ENCODE measurements at places on chromosomes 4 and X.
A peak's percentile ranks its signal among the peaks of the same experiment; 100 is the strongest.

DNA sequence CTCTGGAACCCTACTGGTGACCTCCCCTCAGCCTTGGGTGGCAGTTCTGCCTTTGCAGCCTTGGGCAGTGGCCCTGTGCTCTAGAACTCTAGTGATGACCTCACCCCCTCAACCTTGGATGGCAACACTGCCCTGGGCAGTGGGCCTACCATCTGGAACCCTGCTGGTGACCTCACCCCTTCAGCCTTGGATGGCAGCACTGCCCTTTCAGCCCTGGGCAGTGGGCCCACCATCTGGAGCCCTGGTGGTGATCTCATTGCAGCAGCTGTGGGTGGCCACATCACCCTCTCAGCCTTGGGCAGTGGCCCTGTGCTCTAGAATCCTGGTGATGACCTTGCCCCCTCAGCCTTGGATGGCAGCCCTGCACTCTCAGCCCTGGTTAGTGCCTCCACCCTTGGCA is 129.3 kb downstream of the RBMX2 start:
- no peak for DNase-seq

DNA sequence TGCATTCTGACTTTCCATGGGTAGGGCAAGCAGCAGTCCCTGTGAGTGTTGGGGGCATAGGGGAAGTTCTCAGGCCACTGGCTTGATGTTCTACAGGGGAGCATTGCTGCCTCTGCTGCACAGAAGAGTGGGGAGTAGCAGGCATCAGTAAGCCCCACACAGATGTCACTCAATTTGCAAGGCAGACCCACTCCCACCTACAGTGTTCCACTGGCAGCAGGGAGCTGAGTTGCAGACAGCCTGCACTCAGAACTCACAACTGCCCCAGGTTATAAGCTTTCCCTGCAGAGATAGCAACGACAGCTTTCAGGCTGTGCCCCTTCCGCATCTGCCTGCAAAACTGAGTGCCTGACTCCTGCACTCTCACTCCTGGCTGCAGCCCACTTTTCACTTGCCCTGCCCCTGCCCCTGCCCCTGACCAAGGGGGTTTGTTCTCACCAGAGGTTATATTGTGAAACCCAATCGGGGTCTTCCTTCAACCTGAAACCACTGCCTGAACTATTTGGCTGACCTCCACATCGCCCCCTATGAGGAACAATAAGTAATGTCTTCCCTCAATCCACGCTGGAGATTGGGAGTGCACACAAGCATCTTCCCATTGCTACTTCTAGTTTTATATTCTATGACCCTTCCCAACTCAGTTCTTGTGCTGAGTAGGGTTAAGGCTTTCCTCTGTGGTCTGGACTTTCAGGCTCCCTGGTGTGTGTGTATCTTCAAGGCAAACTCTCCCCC is 227.4 kb upstream of the CXorf51B start:
- no peak for DNase-seq

GRCh38 chr4:1310796-1311631 is 21.3 kb downstream of the MAEA start:
- no peak for DNase-seq

- no peak for DNase-seq
Observed at GRCh38 chrX:38558686-38559085, 2.7 kb upstream of the TSPAN7 start.

DNA sequence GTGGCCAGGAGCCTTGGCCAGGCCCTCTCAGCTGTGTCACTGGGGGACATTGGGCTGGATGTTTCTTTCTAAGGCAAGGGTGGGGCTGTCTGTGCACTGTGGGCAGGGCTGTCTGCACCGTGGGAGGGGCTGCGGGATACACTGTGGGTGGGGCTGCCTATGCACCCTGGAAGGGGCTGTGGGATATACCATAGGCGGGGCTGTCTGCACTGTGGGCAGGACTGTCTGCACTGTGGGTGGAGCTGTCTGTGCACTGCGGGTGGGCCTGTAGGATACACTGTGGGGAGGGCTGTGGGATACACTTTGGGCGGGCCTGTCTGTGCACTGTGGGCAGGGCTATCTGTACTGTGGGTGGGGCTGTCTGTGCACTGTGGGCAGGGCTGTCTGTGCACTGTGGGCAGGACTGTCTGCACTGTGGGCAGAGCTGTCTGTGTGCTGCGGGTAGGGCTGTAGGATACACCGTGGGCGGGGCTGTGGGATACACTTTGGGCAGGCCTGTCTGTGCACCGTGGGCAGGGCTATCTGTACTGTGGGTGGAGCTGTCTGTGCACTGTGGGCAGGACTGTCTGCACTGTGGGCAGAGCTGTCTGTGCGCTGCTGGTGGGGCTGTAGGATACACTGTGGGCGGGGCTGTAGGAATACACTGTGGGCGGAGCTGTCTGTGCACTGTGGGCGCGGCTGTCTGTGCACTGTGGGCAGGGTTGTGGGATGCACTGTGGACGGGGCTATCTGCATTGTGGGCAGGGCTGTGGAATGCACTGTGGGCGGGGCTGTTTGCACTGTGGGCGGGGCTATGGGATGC is 31.1 kb downstream of the ACOX3 start:
- DNase-seq: peak; percentile 44

DNA sequence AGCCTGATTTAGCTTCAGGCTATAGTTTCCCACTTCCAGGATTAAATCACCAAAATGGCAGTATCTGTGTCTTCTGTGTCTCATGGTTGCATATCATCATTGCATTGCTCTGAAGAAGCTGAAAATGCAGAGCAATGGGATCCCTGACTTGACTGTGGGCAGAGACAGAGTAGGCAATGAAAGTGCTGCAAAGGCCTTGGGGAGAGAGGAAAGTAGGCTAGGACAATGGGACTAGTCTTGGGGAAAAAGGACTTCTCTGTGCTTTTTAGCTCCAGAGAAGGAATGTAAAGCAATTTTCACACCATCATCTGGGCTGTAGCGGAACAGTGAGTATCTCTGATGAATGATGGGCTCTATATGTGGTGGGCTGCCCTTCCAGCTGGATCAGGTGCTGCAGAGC is 202.5 kb downstream of the LDB2 start:
- DNase-seq: no peak

DNA sequence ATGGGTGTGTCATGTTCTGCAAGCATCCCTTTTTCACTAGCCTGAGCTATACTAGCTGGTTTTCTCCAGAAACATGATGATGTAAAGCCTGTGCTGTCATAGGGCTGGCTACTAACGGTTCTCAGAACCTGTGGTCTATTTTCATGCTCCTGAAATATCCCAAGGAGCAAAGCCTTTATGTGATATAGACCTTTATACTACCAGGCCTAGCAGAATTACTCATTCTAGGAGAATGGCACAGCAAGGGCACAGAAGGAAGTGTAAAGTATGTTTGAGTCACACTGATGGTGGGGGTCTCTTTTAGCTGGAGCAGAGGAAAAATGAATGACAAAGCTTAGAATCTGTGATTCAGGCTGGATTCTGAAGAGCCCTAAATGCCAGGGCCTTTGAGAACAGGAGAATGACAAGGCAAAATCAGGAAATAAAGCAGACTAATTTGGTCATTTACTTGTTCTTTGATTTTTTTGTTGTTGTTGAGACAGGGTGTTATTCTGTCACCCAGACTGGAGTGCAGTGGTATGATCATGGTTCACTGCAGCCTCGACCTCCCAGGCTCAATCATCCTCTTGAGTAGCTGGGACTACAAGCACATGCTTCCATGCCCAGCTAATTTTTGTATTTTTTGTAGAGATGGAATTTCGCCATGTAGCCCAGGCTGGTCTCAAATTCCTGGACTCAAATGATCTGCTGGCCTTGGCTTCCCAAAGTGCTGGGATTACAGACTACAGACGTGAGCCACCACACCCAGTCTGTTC is 11.8 kb downstream of the TCEAL1 start:
- peak; percentile 74 for DNase-seq

DNA sequence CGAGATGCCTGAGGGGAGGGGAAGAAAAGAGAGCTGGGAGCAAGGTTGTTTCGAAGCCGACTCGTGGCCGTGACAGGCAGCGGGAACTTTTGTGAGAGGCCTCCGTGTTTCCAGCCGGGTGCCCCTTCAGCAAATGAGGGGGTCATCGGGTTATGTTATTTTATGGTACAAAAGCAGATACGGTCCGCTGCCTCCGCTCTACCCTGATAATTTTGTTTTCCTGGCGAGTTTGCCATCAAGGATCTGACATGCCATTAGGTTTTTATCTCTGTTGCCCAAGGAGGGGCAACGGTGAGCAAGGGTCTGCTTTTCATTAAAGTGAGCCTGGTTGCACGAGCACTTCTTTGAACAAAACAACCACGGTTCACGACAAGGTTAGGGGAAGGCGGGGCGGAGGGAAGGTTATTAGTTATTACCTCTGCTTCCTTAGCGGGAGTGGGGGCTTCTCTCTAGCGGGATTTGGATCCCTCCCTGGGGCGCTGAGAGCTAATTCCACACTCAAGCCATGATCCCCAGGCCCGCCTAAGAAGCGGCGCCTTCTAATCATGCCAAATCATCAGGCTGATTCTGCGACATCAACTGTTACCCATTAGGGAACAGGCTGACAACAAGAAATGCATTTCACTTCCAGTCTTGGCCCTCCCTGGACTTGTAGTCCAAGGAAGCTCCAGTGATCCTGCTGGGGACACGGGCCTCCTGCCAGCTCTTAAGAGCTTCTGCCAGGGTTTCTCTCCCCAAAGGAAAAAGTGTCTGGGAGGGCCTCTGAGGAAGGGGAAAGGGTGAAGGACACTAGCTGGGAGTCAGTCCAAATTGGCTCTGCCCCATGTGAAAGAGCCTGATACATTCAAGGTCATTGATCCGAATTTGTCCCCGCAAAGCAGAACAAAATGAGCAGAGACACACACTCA is 617.7 kb downstream of the MID1IP1 start:
- no peak for DNase-seq

DNA sequence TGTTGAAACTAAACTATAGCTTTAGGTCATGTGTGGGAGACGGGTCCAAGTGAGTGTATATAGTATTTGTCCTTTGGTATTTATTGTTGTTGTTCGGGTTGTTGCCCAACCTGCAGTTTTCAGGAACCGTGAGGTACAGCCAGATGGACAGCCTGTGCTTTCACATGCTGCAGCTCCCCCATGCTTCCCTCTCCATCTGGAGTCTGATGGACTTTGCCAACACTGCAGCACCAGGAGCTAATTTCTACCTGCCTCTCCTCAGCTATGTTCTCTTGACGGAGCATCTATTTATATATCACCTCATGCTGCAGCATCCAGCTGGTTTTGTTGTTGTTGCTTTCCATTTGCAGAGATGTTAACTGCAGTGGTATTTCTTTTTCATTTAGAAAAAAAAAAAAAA is 80.1 kb downstream of the TLL1 start:
- no peak for DNase-seq

DNA sequence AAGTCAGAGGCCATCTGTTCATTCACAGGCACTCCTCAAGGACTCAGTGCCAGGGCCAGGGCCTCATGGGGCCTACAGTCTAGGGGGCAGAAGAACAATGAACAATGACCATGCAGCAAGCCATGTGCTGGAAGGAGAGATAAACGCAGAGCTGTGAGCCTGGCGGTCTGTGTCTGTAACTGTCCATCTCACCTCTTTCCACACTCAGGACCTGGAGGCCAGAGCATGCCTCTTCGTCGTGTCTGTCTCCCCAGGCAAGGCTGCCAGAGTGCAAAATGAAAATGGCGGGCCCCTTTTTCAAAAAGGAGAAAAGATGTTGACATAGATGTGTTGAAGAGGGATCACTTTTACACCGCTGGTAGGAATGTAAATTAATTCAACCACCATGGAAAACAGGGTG is 78.5 kb downstream of the MSX1 start:
- no peak for DNase-seq

- no peak for DNase-seq
Observed at GRCh38 chr4:41982716-41983115, 1.2 kb downstream of the DCAF4L1 start.

DNA sequence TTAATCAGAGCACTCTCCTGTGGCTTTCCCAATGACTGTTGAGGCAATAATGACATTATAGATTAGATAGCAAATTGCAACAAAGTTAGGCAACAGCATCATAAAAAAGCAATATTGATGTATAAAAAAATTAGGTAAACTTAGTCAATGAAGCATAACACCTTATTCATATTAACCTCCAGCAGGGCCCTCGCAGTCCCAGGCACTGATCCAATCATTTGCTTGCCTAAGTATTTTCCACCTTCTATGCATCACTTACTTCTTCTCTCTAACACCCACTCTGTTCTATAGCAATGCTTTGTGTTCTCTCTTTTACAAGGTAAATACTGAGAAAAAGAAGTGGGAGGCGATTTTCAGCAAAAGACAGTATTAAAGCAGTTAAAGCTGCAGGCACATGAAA is 833.5 kb upstream of the ADGRL3 start:
- no peak for DNase-seq

- DNase-seq: no peak
Observed at GRCh38 chrX:11254417-11255109, 38.6 kb upstream of the AMELX start.

GRCh38 chr4:168409089-168409801 is 71.0 kb downstream of the DDX60L start:
- DNase-seq: peak; percentile 82

DNA sequence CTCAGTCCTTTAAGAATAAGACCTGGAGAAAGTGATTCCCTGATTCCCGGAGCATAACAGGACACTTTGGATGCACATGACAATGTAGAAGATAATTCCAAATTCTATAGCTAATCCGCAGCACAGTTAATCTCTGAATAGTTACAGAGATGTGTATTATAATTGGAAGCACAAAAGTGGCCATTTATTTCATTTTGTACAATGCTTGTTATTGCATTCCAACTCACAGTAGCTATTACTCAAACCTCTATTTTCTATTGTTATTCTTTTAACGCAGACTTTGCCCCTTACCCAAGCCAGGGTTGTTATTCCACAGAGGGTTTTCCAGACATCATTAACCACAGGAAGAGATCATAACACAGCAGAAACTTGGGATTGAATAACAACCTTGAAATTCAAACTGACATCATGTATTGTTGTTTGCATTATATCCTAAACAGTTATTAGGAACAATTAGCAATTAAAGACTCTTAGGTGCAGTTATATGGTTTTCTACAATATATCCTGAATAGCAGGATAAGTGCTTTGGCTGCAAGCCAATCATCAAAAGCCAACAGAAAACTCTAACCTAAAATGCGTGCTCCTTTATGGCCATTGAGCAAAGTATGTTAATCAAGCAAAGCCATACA is 984.0 kb upstream of the TENM3 start:
- no peak for DNase-seq

DNA sequence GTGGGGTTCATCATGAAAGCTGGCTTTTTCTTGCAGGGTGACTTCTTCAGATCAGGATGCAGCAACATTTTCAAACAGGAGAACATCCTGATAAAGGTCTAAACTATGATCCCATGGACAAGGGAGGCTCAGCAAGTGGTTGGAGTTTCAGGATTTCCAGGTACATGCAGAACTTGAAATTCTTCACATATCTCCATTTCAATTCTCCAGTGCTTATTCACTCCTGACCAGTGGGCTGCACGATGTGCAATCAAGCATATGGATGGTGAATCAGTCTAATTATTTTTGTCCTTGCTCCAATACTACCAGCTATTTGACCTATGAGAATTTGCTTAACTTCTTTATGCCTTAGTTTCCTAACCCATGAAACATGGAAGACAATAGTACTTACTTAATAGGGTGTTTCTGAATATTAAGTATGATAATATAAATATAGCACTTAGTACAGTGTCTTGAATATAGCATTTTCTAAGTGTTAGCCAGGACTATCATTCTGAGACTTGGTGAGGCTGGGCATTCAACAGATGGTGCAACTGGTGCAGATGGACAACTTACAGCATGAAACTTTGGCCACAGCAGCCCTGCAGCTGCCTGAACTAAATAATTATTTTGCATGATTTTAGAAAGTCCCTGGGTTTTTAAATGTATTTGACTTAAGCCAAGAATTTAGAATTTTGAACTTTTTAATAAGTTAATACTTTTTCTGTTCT is 92.4 kb downstream of the HPGD start:
- no peak for DNase-seq

GRCh38 chrX:43604753-43605152 is 51.3 kb upstream of the MAOA start:
- no peak for DNase-seq

GRCh38 chr4:41611881-41612871 is 74.2 kb downstream of the LIMCH1 start:
- DNase-seq: peak; percentile 86
